Body of pancreas (tissue), 4 donors: ENCODE measurements at places on chromosomes 3 and 15. TPM values are rescaled to one million over a fixed set of nuclear protein-coding genes. Genes with fewer than 3 reads are reported as not detected.

Gene CCDC39
- total RNA-seq, result 0.66 TPM

Gene FBXW12
- 23.7 TPM for total RNA-seq

Gene POTEB
- total RNA-seq, result not detected

Gene AADACL2
- not detected for total RNA-seq

DNA sequence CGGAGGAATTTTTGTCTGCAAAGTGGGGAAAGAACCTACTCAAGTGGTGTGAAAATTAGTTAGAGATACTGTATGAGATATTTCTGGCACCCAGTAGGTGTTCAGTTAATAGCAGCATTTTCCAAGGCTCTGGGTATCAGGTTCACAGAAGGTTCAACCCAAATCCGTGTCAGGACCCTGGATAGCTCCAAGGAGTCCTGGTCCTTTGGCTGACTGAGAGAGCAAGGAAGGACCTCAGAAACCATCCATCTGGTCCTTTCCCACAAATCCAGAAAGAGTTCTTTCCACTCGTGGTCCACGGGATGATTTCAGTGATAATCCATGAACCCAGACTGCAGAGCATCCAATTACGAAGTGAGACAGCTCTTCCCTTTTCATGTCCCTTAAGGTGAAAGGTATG lies 51.4 kb downstream of the SLC6A11 start:
- DNase-seq, result no peak

DNA sequence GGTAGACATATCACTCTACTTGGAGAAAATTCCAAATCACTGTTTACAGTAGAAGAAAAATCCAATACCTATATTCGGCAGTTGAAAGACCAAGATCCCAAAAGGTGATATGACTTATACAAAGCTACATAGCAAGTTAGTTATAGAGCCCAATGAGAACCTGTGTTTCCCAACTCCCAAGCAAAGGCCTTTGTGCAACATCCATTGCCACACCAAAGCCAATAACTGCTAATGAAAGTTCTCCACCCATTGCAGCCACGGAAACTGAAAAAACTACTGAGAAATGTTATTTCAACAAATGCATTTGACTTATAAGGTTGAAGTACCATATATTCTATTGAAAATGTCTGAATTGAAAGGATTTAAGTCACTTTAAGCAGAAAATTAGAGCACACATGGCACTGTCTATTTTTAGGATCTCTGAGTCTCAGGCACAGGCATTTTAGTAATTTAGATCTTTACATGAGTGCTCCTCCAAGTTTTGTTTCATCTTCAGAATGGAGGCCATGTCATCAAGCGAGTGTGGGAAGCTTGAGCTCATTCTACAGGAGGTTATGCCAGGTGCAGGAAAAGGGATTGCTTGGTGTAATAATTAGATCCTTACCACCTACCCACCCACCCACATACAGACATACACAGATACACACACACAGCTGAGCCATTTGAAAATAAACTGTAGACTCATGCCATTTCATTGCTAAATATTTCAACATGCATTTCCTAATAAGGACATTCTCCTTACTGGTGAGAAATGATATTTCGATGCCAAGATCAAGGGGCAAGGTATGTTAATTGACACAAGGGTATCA lies 19.7 kb upstream of the ANO10 start:
- no peak for DNase-seq

GRCh38 chr3:122272879-122273278 lies 52.2 kb upstream of the CSTA start:
- no peak for DNase-seq

DNA sequence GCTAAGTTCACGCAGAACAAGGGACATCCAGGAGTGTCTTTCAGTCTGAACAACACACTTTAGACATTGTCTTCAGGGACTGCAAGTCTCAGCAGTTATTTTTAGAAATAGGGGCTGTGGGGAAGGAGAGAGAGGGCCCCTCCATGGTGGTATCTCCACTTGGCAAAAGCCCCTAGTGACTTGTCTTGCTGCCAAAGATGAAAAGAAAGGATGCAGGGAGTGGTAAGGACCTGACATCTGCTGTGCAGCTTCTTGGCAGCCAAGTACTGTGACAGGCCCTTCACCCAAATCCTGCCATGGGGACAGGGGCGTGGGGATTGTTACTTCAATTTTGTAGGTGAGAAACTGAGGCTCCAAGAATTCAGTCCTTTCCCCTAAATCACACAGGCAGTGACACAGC lies 21.0 kb upstream of the SEMA6D start:
- no peak for DNase-seq

- no peak for DNase-seq
Observed at GRCh38 chr3:70072180-70072579, 72.6 kb downstream of the SAMMSON start.

DNA sequence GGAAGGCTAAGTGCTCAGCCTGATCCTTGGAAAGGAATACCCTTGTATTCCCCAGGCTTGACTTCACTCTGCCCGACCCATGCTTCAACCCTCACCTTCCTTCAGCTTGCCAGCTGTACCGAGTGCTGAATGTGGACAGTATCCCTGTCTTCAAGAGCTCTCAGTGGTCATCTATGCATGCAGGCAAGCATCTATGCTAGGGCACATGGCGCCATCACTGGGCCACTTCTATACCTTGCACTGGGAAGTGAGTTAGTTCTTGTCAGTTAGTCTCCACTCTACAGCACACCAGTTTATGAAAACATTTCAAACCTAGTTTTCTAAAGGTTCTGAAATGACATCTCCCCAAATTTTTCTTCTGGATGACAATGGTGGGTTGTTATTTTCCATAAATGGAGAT lies 82.0 kb upstream of the MYRIP start:
- DNase-seq, result no peak

GRCh38 chr3:71891483-71891882 lies 106.5 kb upstream of the PROK2 start:
- no peak for DNase-seq

DNA sequence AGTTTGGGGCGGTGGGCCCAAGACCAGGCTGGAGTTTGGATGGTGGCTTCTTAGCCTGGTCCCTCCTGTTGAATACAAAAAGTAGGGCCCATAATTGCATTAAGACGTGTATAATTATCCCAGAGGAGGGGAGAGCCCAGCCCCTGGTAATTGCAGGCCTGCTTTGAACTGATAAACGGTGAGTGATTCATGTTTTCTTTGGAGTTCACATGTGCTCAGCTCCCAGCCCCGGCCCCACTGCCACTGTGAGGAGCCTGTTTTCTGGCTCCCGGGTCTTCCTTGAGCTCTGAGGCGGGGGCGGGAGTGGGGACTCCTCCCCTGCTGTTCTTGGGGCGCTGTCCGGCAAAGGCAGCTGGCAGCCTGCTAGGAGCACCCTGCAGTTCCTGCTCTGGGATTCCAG lies 3.1 kb downstream of the PLXNA1 start:
- DNase-seq, result no peak

GRCh38 chr3:186075931-186076567 lies 32.8 kb downstream of the ETV5 start:
- DNase-seq, result no peak
